NCI-H510A treated with DMSO at 0.1 percent for 48 hours (cell line): ENCODE measurements at places on chromosomes 13 and 19.

- DNase-seq, result no peak
These were observed 585.2 kb downstream of the PCDH9 start for GRCh38 chr13:66644855-66645460.

- no peak for DNase-seq
These were observed 2852.5 kb downstream of the PCDH9 start for GRCh38 chr13:64377606-64378005.

- no peak for DNase-seq
These were observed at the start of gene LRRC25 for GRCh38 chr19:18397242-18398202. TSS of gene LRRC25 (minus strand) at chr19:18397622. CDS start at chr19:18396963, 659 bp downstream.

GRCh38 chr13:23656637-23657371, 86.6 kb downstream of the TNFRSF19 start:
- DNase-seq, result peak; percentile 60

DNA sequence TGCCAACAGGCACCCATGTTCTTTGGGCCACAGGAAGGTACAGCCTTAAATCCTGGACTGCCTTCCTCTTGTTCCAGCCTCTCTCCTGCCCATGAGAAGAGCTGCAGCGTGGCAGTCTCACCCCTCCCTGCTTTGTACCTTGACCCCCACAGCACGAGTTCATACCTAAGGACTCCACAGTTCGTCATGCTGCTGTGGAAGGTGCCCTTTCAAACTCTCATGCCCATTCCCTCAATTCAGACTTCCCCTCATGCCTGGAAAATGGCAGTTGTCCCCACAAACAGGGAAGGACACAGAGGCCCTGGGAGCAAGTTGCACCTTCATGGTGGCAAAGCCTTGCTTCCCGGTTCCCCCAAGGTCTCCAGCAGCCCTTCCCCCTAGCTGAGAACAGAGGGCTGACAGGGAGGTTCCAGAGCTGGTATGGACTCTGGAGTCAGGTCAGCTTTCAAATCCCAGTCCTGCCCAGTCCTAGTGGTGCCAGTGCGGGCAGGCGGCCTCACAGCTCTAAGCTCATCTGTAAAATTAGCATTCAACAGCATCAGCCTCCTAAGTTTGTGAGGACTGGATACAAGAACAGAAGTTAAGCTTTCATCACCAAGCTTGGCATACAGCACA, 8.6 kb downstream of the GSK3A start:
- DNase-seq, result no peak

GRCh38 chr13:59879281-59879680, 284.4 kb downstream of the DIAPH3 start:
- DNase-seq, result no peak

DNA sequence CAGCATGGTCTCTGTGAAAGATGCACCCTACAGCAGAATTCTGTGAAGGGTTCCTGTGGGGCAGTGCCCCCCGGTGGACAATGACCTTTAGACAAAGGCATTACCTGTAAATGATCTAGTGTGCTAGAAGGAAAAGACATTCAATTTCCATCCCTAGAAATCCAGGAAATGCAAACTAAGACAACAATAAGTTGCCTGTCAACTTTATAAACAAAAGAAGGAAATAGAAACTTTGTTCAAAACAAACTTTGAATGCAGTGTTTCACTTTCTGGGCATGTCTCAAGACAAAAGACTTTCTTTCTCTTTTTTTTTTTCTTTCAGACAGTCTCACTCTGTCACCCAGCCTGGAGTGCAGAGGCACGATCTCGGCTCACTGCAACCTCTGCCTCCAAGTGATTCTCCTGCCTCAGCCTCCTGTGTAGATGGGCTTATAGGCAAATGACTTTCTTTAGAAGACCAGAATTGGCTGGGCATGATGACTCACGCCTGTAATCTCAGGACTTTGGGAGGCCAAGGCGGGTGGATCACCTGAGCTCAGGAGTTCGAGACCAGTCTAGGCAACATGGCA, 15.5 kb downstream of the TEX101 start:
- no peak for DNase-seq
